Ovary (tissue), 10 donors: ENCODE measurements at places on chromosomes 5 and 9.

DNA sequence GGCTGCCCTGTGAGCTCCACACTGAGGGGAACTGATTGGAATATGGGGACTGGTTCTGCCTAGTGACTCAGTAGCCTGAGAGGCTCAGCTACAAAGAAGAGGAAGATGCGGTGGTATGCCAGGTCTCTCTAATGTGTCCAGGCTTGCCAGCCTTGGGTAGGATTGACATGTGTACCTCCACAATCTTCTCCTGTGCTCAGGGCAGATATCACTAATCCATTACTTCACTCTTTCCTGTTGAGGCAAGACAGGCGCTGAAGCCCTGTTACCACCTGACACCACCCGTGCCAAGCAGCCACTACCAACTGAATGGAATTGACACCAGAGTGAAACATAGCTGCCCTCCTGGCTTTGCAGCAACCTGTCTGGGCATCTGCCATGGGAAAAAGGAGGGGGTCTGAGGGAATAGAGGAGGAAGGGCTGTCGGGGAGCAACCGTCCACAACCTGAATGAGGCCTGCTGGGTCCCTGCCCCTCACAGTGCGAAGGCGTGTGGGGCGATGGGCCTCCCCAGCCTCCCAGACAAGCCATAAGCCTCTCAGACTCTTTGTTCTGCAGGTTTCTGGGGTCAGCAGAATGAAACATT is 114.7 kb upstream of the CXCL14 start:
- no peak for DNase-seq

DNA sequence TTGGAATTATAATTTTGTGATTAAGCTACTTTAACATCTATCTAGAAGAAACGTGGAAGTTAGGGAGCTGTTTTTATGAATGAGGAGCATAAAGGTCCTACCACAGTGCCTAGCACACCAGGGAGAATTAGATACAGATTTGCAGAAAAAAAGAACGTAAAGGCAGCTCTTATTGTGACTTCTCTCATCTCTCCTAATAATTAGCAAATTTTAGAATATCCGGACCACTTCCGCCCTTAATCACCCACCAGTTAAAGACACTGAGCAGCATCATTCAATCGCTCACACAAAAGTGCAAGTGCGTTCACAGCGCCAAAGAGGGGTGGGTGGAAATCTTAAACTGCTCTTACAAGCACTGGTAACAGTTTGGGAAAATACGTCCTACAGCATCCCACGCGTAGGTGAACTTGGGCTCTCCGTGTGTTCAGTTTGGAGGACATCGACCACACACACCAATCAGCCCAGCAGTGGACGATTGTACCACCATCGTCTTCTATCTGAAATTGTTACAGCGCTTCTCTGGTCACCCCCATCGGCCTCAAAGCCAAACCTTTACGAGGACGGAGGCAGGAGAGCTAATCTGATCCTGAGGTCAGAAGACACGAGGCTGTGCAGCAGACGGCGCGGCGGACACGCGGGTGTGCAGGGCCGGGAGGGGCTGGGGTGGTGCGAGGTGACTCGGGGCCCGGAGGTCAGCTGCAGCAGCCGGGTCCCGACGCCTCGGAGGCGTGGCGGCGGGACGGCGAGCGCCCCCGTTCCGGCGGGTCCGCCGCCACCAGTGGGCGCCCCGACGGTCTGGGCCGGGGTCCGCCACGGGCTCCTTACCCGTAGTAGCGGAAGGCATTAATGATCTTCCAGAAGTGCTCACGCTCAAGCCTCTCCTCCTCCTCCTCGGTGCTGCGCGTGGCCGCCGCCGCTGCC is 646 bp downstream of the CARNMT1 start:
- DNase-seq: peak; percentile 69

GRCh38 chr5:32909207-32909606 is 198.1 kb downstream of the NPR3 start:
- no peak for DNase-seq

DNA sequence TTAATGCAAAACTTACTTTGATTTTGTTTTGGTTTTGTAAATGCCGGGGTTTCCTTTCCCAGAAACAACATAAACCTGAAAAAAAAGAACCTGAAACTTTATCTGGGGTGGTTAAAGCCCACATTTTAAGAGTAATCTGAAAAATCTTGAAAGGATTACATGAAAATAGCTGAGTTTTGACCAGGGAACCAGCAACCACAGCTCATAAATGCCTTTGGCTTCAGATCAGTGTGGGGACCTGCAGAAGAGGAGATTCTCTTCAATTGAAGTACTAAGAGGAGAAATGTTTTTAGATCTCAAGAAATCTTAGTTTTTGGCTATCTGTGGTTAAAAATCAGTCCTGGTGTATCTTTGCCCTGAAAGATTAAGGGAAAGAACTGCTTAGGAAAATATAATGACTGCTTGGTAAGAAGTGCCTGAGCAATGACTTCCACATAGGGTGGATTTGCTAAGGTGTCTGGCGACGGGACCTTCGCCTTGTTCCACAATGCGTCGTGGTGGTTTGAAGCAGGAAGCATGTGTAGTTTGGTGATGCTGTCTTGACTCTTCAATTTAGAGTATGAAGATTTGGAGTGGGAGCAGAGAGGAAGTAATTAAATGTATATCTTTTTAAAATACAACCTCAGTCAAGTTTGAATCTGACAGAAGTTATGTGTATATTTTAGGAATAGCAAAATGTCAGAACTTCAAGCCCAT is 186.5 kb downstream of the MAN2A1 start:
- no peak for DNase-seq

GRCh38 chr9:18056993-18057369 is 417.0 kb upstream of the ADAMTSL1 start:
- no peak for DNase-seq

GRCh38 chr5:81246697-81247096 is 13.6 kb downstream of the CKMT2 start:
- DNase-seq: no peak

DNA sequence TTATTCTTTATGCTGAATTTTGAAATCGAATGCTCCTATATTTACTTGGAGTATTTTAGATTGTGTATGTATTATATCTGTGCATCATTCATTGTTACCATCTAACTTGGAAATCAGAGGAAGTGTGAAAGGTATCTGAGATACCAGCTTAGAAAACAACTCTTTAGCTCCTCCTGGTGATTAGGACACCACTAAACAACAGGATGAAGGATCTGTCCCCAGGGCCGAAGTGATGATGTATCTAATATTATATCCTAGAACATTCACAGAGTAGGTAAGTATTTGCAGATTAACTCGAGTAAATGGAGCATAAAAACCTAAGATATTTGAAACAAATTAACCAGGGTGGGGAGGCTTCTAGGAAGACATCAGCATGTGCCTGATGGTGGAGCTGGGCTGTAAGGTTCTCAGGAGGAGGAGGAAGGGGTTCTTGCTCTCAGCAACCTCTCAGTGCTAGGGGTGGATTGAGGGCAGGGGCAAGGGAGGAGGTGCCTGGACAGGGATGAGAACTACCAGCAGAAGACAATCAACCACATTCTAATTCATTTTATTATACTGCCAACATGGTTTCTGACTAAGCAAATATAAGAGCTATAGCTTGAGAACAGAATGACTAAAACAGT is 2.6 kb upstream of the NFIL3 start:
- no peak for DNase-seq

GRCh38 chr5:139204196-139204595 is 6.0 kb upstream of the SIL1 start:
- no peak for DNase-seq

DNA sequence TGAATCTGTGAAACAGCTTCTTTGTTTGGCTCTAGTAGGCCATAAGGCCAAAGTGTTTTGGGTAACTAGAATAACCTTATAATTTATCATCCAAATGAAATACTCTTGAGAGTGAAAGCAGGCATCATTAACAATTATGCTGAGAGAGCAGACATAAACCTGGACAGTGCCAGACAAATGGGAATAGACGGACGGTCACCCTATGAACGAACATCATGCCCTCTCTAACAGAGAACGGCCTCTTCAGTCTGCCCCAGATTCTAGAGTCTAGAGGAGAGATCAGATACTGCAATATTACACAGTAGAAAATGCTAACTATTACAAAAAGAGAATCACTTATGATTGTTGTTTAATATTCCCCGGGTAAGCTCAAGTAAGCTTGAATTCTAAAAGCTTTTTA is 68.5 kb downstream of the APBA1 start:
- no peak for DNase-seq

GRCh38 chr9:68507130-68507805 is 33.4 kb downstream of the TMEM252 start:
- DNase-seq: no peak

GRCh38 chr5:55236800-55237199 is 3.4 kb upstream of the CCNO start:
- no peak for DNase-seq

- DNase-seq: no peak
Measured at GRCh38 chr9:90868555-90868954, 66.9 kb downstream of the SYK start.
